ENCODE measurements at places on chromosomes 4 and X.

DNA sequence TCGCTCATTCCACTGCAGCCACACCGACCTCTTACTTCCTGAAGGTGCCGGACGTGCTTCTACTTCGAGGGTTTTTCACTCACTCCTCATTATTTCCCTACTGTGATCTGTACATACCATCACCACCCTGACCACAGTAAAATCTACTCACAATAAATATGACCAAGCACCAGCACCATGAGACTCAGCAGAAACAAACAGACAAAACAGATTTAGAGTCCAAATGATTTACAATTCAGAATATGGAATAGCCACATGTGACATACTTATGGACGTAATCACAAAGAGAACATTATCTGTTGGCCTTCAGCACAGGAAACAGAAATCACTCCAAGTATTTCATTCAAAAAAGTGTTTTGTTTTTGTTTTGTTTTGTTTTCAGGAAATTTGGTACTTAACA is 16.1 kb upstream of the KLB start:
- no peak for DNase-seq

- DNase-seq: no peak
Measured at GRCh38 chrX:74511704-74512103, 90.4 kb downstream of the SLC16A2 start.

DNA sequence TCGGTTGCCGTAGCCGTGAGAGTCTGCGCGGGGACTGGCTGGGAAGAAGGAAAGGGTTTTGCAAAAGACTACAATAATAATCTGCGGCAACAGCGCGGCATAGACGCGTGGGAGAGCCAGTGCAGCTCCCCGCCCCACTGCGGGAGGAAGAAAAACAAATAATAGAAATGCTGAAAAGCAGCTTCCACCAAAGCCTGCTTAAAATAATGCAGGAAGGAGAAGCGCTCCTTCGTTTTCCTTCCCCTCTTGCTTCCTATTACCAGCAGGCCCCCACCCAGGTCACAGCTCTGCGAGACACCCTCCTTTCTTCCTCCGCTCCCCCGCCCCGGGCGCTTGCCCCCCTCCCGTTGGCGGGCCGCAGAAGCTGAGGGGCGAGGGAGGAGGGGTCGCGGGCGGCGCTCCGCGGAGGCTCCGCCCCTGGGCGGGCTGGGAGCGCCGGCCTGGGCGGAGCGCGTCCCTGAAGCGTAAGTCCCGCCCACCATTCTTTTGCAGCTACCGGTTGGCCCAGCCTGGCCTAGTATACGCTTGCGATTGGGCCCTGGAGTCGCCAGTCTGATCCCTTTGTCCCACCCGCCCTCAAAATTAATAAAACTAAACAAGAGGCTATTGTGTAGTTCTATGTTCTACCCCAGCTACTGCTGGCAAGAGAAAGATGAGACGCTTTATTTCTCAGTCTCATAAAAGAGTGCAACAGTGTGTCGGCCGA is 636 bp upstream of the AMOT start:
- DNase-seq: peak; percentile 59

- no peak for DNase-seq
Measured at GRCh38 chrX:45689971-45690370, 489.3 kb upstream of the DIPK2B start.

GRCh38 chr4:26035921-26036320 is 121.9 kb downstream of the SMIM20 start:
- no peak for DNase-seq

GRCh38 chrX:1242891-1243402 is 25.7 kb upstream of the CSF2RA start:
- DNase-seq: no peak

DNA sequence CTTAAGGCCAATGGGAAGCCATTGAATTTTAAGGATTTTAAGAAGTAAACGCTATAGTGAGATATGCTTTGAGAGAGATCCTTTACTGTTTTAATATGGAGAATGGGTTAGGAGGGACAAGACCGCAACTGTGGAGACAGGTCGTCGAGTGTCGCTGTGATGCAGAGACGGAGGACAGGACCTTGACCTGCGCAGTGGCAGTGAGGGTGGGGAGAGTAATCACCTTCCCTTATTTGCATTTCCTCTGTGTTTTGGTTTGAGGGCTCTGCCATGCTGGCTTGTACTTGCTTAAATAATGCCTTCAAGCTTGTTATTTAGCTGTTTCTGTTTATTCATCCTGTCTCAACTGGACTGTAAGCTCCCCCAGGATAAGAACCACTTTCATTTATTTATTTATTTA is 345.0 kb downstream of the FBXW7 start:
- no peak for DNase-seq

GRCh38 chrX:13449441-13449840 is 120.0 kb upstream of the EGFL6 start:
- no peak for DNase-seq

- DNase-seq: no peak
Measured at GRCh38 chrX:31314921-31315320, 243.1 kb upstream of the FTHL17 start.

GRCh38 chr4:15690020-15690809 is 8.6 kb downstream of the FAM200B start:
- no peak for DNase-seq

GRCh38 chr4:76385974-76386373 is 35.0 kb downstream of the CCDC158 start:
- no peak for DNase-seq

DNA sequence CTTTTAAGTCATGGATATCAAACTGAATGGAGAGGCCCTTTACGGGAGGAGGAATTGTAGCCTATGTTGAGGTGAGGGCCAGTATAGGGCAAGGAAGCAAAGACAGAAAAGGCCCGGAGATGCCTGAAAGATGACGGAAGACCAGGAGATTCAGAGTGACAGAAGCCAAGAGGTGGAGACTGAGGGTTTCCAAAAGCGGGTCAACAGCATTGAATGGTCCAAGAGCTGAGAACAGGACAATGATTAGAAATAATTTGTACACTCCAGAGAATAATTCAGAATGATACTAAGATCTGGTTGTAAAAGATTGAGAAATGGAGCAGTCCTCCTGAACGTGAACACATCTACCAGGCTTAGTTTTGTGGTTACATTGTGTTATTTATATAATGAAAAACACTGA is 45.5 kb upstream of the ZNF518B start:
- no peak for DNase-seq

GRCh38 chr4:71270901-71271300 is 67.9 kb upstream of the SLC4A4 start:
- DNase-seq: no peak

DNA sequence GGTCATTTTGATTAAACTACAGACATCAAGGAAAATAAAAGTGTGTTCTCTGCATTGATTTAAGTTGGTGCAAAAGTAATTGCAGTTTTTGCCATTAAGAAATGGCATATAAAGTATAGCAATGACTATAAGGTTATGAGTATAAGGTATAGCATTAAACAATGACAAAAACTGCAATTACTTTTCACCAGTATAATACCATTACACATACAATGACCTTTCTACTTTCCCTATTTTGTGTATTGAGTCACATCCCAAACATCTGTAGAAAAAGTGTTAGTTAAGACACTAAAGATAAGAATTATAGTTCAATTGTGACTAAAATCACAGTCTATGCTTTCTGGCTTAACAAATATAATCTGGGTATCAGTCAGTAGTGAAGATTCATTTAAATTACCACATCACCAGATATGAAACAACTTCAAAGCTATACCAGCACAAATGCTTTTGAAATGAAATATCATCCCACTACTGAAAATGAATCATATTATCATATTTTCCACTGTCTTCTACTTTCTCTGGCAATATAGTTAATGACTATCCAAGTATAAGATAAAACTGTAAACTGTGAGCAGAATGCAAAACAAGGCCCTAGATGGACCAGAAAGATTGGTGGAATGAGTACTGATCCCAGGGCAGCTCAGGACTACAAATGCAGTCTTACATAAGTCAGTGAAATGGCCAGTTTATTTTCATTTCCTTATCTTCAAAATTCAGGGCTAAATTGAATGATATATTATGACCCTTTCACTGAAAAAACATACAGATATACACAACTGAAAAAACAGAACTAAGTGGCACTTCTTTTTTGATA is 241.1 kb downstream of the ANTXR2 start:
- DNase-seq: no peak

- DNase-seq: no peak
Measured at GRCh38 chr4:66649236-66649635, 896.1 kb downstream of the CENPC start.

DNA sequence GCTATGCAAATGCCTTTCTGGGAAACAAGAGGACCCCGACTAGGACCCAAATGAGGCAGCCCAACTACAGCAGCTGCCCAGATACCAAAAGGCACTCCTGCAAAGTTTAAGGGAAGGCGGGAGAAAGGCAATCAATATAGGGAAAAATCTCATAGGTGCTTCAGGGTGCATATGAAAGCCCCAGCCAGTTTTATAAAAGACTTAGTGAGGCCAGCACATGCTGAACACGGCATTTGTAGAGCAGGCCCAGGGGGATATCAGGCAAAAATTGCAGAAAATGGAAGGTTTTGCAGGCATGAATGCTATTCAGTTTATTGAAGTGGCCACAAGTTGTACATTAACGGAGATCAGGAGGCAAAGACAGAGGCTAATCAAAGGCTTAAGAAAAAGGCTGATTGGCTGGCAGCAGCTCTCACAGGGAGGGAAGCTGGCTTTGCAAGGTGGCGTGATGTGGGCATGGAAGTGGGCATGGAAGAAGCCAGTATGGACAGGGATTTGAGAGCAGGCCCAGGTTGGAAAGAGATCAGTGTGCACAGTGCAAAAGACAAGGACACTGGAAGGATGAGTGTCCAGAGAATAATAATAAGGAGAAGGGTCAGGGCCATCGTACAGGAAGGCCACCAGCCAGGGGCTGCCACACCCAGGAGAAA is 37.7 kb upstream of the UGT2B7 start:
- DNase-seq: no peak

Data from activated T-cell treated with anti-CD3 and anti-CD28 coated beads for 24 hours (primary cell).